ENCODE measurements at places on chromosomes 6 and 20.

DNA sequence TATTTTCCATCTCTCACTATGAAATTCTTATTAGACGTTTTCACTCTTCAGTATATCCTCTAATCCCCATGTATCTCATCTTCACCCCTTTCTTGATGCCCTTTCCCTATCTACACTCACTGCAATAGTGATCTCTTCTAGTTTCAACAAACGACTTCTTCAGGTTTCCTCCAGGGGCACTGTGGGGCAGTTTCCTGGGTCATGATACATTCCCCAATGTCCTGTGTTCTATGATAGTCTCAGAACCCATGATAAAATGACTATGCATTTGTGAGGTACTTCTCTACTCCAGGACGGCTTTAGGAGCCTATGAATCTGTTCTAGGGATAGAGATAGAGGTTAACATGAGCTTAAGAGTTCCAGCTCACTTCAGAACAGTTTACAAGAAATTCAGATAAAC is 183.3 kb downstream of the FOXC1 start:
- DNase-seq: no peak

DNA sequence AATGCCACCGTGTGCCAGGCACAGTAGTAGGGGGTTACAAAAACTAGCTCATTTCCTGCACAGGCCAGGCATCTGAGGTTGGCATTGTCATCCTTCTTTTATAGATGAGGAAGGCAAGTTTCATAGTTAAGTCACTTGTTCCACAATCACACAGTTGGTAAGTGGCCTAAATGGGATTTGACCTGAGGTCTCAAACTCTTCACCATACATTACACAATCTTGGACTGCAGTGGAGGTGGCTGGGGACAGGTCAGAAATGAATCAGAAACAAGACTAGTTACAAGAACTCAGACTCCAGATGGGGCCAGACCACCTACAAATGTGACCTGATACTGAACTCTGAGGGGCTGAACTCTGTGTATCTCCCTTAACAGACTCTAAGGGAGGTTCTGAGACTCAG is 49.4 kb downstream of the TRMT6 start:
- no peak for DNase-seq

DNA sequence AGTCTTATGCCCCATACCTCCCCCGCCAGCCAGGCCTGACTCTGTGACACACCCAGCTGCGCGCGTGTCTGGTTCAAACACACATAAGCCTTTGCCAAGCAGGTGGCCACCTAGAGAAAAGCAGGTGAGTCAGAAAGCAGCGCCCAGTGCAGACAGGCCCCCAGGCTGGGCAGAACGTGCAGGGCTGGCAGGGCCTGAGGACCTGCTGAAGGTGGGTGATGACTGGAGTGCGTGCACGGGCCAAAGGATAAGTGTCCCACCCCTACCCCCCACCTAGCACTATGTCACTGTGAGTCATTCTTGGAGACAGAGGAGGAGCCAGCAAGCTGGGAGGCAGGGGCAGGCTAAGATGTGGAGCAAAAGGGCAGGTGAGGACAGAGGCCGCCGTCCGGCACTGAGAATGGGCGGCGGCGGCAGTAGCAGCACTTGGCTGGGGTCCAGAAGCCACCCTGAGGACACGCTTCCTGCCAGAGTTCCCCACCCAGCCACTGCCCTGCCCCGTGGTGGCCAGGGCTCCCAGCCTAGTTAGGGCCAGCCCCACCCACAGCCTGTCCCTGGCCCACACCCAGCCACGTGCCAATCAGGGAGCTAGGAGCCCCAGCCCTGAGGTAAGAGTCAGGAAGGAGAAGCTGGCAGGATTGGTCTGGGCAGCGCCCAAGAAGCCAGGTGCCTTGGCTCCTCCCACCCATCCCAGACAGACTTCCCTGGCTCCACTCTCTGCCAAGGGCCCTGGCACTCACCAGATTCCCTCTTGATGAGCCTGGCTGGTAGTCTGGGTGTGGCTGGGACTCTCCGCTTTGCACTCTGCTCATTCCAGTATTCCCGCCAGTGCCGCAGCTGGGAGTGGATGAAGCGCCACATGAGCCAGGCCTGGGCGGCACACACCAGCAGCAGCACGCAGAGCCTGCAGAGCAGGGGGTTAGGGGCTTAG is 72.7 kb downstream of the TRAM2 start:
- peak; percentile 49 for DNase-seq

DNA sequence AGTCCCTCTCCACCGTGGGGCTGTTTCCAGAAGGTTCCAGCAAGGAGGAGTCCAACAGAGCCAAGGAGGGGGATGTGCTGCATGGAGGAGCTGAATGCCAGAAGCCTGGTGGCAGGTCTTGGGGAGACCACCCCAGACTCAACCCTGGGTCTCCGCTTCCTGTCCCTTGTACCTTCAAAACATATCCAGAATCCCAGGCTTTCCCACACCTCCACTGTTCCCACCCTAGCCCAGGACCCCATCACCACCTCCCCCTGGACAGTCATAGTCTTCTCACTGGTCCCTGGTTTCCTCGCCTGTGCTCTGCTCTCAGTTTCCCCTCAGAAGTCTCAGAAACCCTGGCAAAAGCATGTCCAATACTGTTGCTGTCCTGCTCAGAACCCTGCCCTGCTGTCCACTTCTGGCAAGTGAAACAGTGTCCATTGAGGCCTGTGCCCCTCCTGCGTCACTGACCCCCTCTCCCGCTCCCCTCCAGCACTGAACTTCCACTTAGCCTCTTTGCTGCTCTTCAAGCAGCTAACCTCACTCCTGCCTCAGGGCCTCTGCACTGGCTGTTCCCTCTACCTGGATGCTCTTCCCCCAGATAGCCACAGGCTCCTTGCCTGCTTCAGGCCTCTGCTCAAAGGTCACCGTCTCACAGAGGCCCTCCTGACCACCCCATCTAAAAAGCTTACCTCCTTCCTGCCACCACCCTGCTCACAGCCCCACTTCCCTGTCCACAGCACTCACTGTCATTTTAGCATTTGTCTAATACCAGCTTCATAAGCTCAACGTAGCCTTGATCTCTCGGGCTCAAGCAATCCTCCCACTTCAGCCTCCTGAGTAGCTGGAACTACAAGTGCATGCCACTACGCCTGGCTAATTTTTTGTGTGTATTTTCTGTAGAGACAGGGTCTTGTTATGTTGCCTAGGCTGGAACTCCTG is 169.2 kb downstream of the GRM4 start:
- no peak for DNase-seq
